Stimulated activated CD4-positive, alpha-beta T cell treated with anti-CD3 and anti-CD28 coated beads, Interleukin-4, amount 100 ng/mL, for 4 hours (primary cell): ENCODE measurements at places on chromosomes 7 and 10.

DNA sequence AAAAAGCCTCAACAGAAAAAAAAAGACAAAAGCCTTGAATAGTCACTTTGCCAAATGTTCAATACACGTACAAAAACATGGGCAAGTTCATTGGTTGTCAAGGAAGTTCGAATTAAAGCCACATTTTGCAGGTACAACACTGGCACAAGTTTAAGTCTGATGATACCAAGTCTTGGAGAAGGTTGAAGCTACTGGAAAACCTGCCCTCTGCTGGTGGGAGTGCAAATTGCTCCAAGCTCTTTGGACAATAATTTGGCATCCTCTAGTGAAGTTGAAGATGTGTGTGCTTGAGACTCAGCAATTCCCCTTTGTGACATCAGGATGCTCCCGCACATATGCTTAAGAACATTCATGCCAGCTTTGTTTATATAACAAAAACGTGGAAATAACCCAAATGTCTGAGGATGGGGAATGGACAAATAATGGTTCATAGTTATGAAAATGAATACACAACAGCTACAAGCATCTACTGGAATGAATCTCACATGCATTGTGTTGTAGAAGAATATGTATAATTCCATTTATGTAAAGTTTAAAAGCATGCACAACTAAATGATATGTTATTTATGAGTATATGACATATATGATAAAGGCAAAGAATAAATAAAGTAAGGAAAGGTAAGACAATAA, 120.0 kb upstream of the PLPP4 start:
- peak; percentile 46 for DNase-seq

DNA sequence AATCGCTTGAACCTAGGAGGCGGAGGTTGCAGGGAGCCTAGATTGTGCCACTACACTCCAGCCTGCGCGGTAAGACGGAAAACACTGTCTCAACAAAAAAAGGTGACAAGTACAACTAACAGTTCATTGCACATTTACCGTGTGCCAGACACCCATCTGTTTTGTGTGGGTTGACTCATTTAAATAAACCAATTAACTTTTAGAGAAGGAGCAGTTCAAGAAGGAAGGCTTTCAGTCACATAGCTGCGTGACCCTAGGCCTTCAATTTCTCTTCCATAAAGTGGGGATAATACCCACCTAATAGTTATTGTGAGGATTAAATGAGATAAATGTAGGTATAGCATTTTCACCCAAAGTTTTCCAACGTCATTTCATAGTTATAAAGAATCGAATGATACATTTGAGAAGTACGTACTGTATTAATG, 52.3 kb upstream of the KDM7A start:
- DNase-seq = peak; percentile 15

- DNase-seq = peak; percentile 35
Measured at GRCh38 chr10:13712837-13713581, 126.2 kb downstream of the PRPF18 start.

GRCh38 chr10:128451879-128452278, 325.7 kb upstream of the MKI67 start:
- no peak for DNase-seq

DNA sequence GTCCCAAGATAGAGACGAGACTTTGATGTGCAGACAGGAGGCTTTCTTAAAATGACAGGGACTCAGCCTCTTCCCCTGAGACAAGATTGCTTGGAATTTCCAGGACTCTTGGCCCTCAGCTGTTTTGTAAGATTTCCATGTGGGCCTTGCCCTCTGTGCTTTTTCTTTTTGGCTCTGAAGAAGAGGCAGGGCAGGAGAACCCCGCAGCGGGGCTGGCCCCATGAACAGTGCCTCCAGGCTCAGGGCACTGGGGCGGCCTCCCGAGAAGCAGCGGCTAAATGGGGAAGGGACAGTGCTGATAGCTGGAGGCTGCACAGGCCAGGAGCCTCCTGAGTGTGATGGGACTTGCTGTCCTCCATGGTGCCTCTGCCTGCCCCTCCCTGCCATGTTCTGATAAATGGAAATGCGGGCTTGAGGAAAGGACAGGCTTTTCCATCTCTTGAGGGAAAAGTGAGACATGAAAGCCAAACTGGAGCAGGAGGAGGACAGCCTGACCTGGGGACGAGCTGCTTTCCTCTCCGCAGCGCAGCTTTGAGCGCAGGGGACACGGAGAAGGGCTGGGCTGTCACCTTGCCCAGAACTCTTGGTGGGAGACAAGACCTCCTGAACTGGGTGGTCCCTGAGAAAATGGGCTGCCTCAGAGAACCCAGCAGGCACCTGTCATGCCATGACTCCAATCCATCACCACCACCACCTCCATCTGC, 12.1 kb downstream of the SAP25 start:
- no peak for DNase-seq

GRCh38 chr7:6268023-6268900, 4.2 kb downstream of the CYTH3 start:
- no peak for DNase-seq

GRCh38 chr10:102918817-102919245, 737 bp downstream of the CNNM2 start:
- DNase-seq = peak; percentile 23

DNA sequence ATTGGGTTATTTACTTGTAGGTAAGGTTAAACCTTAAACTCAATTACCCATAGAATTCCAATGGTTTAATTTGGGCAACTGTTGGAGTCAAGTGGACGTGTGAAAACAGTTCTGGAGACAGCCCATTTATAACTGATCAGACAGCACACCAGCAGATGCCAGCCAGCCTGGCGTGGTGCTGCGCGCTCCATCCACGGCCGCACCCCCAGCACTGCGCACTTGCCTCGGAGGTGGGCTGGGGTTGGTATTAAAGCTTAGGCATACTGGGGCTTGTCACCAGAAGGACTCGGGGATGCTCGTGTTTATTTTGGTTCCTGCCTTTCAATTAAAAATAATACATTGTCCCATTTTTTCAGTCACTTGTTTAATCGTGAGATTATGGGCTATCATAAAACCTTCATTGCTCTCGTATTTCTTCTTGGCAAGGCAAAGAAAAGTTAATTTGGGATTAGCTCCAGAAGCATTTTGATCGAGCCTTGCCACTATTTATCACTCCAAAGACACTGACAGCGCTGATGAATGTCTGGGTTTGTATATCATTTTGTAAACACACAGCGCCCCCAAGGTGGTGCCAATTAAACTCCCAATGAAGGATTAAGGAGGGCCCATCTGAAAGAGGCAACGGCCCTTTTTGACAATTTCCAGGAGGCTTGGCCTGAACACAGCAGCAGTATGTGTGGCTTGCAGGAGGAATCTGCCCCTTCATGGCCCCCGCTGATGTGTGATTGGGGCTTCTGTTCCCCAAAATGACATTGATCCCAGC, 204.5 kb upstream of the CXCL12 start:
- DNase-seq = no peak

DNA sequence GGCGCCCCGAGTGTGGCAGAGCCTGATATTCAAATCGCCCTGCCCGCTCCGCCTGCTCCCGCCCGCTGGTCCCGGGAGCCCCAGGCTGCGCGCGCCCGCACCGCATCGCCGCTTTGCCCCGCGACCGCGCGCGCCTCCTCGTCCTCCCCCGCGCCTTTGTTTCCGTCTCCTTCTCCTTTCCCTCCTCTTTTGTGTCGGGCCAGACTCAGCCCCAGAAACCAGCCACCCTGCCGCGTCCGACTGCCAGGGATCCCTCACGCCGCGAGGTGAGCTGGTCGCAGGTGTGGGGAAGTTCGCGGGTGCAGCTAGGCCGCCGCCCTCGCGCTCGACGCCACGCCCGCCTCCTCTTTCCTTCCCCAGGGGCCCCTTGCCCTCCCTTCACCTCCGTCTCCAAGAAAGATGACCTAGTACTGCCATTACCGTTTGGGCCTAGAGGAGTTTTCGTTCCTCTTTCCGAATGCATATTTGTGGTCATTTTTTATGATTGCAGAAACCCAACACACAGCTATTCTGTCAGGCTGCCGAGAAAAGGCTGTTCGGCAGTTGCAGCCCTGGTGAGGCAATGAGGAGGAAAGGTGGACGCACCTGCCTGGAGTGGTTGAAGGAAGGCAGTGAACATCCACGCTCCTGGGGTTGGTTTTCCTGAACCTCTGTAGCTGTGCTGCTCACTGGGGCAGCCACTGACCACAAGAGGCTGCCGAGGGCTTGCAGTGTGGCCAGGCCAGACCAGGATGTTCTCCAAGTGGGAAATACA, 107.3 kb downstream of the SNX10 start:
- DNase-seq = peak; percentile 13

DNA sequence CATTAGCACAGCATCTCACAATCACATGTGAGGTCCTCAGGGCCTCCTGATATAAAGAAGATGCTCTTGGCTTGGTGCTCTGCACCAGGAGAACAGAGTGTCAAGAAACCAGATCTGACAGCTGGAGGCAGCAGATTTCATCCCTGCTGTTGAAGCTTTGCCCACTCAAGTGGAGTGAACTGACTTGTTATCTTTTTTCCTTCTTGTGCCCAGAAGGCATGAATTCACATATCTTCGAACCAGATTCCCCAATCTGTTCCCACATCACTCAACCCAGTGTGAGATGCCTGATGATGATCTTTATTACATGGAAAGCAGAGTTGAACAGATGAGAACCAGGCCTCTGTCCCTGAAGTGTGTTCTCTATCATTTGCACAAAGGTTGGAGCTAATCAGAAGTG, 521.0 kb downstream of the SORCS1 start:
- no peak for DNase-seq

DNA sequence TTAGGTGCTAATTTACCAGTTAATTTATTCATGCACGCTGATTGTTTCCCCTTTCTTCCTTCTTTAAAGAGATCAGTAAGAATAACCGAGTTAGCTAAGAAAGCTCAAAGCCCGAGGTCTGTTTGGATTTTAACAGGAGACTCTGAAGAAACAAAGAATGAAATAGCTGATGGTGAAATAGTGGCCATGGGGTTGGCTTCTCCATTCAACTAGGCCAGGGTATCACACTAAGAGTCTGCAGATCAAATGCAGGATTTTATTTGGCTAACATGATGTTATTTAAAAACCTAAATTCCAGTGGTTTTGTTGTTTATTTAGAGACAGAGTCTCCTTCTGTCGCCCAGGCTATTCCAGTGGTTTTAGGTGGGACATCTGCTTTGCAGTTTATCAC, 65.2 kb upstream of the SYPL1 start:
- DNase-seq = no peak

DNA sequence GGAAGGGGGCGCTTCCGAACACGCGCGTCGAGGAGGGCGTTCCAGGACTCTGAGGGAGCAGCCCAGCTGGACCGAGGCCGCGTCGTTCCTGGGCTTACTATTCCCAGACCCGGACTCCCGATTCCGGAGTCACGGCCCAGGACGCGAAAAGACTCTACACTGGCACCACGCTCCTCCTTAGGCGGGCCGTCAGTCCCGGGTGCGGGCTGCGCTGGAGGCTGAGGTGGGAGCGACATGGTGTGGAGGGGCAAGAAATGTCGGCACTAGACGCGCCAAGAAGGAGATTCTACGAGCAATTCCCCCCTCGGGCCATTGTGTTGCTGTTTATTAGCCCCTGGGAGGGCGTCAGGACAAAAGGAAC, 584 bp upstream of the RUNDC3B start:
- peak; percentile 3 for DNase-seq

- DNase-seq = no peak
Measured at GRCh38 chr7:55439627-55440026, 74.5 kb downstream of the LANCL2 start.

DNA sequence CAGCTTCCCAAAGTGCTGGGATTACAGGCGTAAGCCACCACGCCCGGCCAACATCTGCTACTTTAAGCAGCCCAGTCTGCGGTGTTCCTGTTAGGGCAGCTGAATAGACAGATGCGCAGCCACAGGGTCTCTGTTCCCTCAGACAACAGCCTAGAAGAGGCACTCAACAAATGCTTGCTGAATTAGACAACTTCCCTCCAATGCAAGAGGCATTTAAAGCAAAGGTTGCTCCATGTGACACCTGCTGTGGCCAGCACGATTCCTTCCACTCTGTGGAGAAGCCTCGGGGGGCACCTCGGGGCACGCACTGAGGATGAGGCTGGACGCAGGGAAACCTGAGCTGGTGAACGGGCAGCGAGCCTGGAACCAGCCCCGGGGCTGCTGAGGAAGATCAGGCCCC, 237.8 kb downstream of the MAD1L1 start:
- DNase-seq = no peak

DNA sequence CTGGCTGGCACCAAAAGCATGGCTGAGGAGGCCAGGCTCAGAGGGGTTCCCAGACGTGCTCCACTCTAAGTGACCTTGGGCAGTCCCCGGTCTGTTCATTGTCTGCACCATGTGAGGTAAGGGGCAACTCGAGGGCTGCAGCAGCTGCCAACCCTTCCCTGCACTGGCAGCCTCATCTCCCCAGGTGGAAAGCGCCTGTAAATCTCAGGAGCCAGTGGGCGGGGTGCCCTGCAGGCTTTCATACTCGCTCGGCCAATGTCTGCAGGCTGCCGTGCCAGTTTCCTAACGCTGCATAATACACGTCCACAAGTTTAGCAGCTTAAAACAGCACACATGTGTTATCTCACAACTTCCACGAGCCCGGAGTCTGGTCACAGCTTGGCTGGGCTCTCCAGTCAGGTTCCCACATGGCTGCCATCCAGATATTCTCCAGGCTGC, 12.6 kb upstream of the GDF10 start:
- DNase-seq = no peak

DNA sequence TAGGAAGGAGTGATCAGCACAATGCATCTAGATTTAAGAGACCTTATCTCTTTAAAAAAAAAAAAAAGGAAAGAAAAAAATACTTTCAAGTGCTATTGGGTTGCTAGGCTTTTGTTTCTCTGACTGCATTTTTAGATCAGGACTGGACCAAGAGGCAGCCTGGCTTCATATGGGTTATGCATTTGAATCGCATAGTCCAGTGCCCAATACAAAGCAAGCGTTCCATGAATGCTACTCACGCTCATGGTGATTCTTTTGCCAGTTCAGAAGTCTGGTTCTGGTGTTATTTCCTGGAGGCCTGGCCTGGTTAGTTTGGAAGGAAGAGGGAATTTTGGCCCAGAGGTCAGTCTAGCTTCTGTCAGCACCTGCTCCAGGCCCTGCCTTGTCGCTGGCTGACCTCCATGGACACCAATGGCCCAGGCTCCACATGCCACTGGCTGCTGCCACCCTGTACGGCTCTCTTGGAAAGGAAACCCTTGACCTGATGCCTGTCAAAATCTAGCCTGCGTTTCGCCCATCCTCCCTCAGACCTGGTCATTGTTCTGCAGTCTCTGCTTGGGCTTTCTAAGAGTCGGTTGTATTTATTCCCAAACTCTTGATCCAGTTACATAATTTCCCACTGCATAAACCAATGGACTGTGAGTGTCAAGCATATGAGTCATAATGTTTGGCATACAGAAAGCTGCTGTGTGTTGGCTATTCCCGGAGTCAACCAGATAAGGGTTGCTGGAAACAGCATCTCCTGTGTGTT, 74.3 kb upstream of the MKX start:
- no peak for DNase-seq

- DNase-seq = no peak
Measured at GRCh38 chr7:36309301-36309700, 80.4 kb upstream of the ANLN start.

- DNase-seq = no peak
Measured at GRCh38 chr7:41584746-41585145, 118.1 kb downstream of the INHBA start.

GRCh38 chr10:37711617-37712488, 145.6 kb downstream of the ZNF248 start:
- no peak for DNase-seq
